Glutamatergic neuron (in vitro differentiated cells): ENCODE measurements at places on chromosomes 3 and 15. TPM values are rescaled to one million over a fixed set of nuclear protein-coding genes. Genes with fewer than 3 reads are reported as not detected.

- no peak for DNase-seq
Measured at GRCh38 chr3:71078723-71079525, 504.6 kb downstream of the FOXP1 start.

GRCh38 chr3:13706886-13707285 lies 158.0 kb downstream of the FBLN2 start:
- no peak for DNase-seq

DNA sequence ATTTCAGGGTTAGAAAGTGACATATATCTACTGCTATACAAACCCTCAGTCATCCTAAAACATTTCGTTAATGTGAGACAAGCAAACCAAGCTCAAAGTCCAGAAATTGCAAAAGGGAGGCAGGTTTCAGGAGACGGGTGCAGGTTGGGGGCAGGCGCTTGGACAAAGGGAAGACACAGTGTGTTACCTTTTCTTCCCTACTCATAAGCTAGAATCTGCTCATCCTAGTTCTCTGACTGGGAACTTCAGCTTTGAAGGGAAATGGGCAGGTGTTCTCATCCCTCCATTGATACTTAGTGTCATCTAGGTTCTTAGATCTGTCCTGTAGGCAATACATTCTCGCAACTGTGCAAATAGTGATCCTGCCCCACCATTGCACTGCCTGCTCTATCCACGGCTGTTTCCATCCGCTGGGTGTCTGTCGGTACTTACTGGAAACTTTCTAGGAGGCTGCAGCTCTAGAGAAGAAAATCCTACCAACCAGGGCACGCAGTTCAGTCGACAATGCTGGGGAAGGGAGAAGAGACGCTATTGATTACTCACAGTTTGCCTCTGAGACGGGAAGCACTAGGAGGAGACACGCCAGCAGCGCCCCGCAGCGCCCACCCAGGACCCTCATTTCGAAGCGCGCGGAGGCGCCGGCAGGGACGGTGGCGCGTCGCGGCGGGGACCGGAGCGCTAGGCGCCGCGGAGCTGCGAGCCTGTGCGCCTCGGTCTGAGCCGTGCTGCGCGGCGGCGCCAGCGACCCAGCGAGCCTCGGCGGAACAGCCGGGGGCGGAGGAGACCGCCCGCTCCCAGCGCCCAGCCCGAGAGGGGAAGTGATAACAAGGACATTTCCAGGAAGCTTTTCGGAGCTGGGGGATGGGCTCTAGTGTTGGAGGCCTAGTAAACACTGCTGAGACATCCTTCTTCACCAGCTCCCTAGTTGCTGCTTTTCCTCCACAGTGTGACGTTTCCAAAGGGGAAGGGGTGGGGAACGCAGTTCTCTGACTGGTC lies at the start of gene PROS1:
Gene PROS1, minus strand, starts transcription at position 766 of the 996 bp plus-strand sequence. Its CDS starts 147 bp downstream, at position 619.
- peak; percentile 75 for DNase-seq

DNA sequence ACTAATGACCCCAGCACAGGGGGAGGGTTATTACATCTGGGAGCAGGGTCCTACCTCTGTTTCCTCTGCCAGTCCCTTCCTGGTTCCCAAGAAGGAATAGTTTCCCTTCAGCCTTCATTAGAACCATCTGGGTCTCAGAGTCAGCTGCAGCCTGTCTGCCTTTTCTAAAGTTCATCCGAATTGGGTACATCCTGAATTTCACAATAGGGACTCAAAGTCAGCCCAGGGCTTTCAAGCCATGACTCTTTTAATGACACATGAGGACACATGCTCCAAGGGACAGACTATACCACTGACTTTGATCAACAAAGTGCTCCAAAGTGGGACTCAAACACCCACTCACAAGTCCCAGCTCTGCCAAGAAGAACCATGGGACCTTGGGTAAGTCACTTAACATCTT lies 12.7 kb upstream of the CRABP1 start:
- no peak for DNase-seq

- peak; percentile 15 for DNase-seq
Measured at GRCh38 chr3:26369133-26369532, 253.4 kb upstream of the LRRC3B start.

- no peak for DNase-seq
Measured at GRCh38 chr3:154142608-154143007, 21.4 kb downstream of the ARHGEF26 start.

GRCh38 chr15:96406291-96406690 lies 75.8 kb downstream of the NR2F2 start:
- DNase-seq = no peak

GRCh38 chr3:53809267-53809666 lies 37.0 kb downstream of the CHDH start:
- no peak for DNase-seq

GRCh38 chr15:39435244-39435643 lies 145.6 kb upstream of the THBS1 start:
- DNase-seq = no peak

DNA sequence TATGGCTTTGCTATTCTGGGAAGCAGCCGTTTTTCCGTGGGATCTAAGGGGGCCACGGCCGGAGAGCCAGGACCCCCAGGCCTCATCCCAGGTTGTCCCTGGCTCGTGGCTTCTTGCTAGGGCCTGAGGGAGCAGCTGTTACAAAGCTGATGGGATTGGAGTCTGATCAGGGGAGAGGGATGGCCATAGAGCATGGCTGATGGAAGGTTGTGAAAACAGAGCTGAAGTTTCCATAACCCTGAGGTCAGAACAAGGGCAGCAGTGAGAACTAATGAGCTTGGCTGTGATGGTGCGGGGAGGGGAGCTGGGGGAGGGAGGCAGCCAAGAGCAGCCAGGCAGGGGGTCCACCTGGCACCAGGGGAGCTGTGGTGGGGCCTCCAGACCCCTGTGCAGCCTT lies 63.0 kb downstream of the LINGO1 start:
- DNase-seq = no peak

- no peak for DNase-seq
Measured at GRCh38 chr15:90033448-90033847, 32.3 kb downstream of the ZNF710 start.

GRCh38 chr3:22364851-22365250 lies 613.8 kb upstream of the ZNF385D start:
- DNase-seq = no peak

DNA sequence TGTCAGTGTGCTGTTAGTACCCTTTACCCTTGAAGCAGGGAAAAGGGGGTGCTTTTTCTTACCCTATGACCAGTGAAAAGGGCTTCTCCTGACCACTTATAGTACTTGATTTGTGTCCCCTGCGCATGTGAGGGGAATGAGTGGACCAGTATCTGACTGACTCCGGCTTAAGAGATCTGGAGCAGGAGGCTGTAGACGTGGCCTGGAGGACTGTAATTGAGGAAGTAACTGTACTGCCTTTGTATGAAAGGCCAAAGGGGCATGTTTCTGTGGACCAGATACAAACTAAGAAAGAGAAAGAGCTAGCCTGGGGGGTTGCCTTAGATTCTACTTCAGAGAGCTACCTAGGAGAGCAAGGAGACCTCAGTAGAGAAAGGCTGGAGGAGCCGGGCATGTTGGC lies 89.9 kb upstream of the TBL1XR1 start:
- DNase-seq = no peak

DNA sequence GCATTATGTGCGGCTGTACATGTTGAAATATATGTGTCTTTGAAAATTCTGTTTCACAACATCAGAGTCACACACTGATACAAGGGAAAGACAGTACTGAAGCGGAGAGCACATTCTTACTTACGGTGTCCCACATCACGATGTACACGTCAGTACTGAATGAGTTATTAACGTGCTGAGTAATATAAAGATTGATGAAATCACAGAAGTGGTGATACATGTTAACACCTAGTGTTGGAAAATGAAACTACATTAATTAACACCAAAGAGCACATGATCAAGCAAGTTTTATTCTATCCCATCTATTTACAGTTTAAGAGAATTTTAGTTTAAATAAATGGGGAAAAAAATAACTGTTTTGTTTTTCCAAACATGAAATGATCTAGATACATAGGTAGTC lies 15.6 kb downstream of the EOGT start:
- no peak for DNase-seq

DNA sequence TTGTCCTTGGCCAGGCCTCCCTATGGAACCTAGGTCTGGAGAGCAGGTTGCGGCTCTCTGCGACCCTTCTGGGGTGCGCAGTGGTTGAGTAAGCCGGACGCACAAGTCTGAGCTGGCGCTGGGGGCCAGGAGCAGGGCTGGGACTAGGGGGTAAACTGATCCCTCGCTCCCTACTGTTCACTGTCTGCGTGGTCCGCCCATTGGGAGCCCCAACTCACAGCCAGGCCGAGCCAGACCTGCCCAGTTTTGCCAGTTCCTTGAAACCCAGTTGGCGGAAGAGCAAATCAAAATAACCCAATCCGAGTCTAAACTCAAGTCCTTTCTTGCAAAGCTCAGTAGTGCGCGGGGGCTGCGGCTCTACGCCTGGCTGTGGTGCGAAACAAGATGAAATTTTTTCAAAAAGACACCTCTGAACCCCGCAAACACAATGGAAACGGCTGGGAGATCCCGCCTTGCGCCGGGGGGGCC lies 17.5 kb downstream of the RGMA start:
- DNase-seq = no peak

DNA sequence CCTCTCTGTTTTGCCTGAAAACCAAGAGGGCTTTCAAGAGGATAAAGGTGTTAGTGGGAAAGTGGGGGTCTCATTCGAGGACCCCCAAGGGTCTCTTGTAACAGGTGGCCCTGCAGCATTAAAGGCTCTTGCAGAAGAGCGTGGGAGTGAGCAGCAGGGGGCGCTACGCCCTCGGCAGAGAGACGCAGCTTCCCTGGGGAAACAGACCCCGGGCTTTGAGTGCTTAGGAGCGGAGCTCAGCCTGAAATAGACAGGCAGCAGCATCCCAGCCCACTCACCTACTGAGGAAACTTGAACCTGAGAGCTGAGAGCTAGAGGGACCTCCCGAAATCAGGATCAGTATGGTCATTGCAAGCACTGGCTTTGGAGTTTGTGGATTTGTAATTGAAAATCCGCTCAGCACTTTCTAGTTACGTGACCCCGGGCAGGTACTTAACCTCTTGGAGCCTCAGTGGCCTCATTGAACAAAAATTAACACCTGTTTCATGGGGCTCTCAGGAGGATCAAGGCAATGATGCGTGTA lies 25.7 kb downstream of the RPLP1 start:
- DNase-seq = peak; percentile 89

- no peak for DNase-seq
Measured at GRCh38 chr3:99846477-99847160, 29.0 kb downstream of the CMSS1 start.

GRCh38 chr3:149783576-149783975 lies 8.8 kb downstream of the ANKUB1 start:
- DNase-seq = no peak

- DNase-seq = no peak
Measured at GRCh38 chr3:58411036-58411435, 22.6 kb downstream of the PDHB start.

DNA sequence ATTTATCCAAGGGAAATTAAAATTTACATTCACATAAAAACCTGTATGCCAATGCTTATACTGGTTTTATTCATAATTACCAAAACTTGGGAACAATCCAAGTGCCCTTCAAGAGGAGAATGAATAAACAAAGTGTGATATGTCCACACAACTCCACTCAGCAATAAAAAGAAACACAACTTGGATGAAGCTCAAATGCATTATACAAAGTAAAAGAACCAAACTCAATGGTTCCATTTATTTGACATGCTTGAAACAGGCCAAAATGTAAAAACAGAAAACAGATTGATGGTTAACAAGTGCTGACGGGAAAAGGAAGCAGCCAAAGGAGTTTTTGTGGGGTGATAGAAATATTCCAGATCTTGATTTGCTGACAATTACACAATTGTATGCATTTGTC lies 23.5 kb downstream of the OCA2 start:
- DNase-seq = no peak

DNA sequence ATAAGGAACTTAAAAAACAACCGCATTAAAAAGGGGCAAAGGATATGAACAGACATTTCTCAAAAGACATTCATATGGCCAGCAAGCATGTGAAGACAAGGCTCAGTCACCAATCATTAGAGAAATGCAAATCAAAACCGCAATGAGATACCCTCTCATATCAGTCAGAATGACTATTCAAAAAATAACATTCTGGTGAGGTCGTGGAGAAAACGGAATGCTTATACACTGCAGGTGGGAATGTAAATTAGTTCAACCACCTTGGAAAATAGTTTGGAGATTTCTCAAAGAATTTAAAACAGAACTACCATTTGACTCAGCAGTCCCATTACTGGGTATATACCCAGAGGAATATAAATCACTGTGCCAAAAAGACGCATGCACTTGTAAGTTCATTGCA lies 496.6 kb upstream of the SGO1 start:
- DNase-seq = no peak

DNA sequence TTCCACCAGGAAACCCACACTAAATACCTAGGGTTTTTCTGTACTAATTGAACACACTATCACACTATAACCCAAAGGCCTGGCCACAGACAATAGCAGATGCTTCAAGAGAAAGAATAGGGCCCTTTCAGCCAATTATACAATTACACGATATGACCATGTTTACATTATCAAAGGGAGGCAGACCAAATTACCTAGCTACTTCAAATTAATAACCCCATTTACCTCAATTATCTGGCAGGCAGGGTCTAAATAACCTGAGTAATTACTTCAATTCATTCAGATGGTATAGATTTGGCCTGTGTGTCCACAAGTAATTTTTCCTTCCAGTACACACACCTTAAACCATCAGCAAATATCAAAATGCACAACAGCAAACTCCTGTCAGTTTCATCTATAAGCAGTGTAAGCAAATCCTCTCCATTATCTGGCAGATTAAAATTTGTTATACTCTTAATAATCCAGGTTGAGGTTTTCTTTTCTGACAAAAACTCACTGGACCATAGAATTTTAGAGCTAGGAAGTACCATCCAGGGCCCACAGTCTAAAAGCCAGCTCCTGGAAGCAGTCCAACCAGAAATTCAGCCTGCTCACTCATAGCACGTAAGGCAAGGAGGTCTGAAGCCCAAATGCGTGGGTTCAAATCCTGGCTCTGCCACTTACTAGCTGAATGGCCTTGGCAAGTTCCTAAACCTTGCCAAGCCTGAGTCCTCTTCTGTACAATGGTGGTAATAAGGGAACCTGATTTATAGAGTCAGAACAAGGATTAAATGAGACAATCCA lies 51.8 kb downstream of the RFTN1 start:
- no peak for DNase-seq

DNA sequence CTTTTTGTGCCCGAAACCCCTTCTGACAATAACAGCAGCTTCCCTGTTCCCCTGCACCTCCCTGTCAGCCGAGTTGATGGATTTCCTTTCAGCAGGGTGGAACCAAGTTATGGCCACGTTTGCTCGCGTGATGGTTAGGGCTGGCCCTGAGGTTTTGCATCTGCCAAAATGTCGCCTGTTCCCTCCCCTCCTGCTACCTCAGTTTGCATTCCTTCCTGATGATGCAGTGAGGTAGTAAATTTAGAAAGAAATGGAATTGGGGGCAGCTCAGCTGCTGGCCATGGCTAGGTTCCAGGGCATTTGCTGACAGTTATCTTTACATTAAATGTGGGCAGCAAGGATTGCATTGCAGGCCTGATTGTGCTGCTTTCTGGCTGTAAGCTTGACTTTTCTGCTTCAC lies 13.2 kb downstream of the LIMD1 start:
- DNase-seq = no peak

Gene PRKCD
- total RNA-seq = 5.4 TPM

Gene TTLL13
- not detected for total RNA-seq

Gene GPR27
- total RNA-seq = 4.7 TPM

Gene SUSD5
- 2.0 TPM for total RNA-seq

Gene CCDC33
- total RNA-seq = 0.49 TPM

Gene C3orf49
- not detected for total RNA-seq

Gene SOX2
- 23.5 TPM for total RNA-seq

Gene PPARG
- 0.37 TPM for total RNA-seq

Gene GOLGA8O
- total RNA-seq = not detected

Gene SGO1
- total RNA-seq = 5.0 TPM

Gene HGD
- not detected for total RNA-seq

Gene MYL3
- not detected for total RNA-seq

Gene ADAMTS9
- total RNA-seq = 2.3 TPM
